ENCODE measurements at places on chromosomes 1 and 21. TPM values are rescaled to one million over a fixed set of nuclear protein-coding genes. Genes with fewer than 3 reads are reported as not detected.

DNA sequence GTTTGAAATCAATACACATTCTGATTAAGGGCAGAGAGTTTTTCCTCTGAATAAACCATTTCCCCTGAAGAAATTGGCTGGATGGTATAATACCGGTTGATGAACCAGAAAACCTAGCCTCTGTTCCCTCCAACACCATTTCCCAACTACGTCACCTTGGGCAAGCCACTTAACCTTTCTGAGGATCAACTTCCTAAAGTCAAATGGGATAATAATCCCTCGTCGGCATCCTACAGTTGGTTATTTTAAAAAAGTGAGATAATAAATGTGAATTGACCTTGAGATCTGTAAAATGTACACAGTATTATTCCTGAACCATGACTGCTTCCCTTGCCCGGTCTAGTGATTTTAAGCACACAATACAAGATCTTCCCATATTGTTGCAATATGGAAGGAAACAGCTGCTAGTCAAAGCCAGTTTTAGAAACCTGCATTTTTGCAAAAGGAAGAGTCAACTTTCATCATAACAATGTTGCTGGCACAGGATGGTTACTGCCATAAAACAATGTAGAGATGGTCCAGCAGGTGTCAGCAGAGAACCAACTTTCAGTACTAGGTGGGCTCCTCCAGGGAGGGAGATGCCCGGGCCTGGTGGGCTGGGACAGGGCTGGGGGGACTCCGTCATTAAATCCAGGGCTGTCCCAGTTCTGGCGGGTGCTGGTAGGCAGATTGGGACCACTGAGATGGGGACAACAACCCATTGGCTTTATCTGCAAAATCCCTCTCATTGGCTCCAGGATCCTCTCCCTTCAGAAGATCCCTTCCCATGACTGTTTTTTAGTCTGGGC lies 5.2 kb upstream of the HLX start:
- peak; percentile 42 for DNase-seq

DNA sequence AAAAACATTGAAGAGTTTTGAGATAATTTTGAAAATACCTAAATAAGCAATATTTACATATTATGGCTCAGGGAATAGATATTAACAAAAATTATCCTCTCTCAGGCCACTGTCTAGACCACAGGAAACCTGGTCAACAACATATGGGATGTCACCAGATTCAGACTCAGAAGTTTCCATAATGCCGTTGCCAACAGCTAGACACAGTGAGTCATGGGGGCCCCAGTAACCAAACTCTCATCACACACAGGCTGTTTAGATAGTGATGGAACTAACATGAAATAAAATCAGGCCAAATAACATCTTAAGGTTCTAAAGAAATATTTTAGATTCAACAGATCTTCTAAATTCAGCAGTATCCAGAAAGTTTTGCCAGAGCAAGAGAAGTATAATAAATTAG lies 681.7 kb upstream of the ADAMTS5 start:
- no peak for DNase-seq

DNA sequence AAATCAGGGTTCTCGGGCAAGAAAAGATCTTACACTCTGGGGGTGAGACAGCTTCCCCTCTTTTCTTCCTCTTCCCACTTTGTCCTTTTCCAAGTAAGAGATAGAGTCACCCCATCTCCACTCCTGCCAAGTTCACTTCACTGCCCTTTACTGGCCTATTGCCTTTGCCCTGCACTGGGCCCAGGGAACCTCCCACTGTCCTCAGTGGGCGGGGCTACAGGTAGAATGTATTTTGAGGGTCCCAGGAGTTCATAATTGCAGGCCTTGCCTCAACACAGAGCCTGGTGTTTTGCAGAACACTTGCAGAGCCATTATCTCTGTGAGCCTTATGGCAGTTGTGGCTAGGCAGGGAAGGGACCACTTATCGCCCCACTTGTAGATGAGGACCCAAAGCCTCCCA lies 3.3 kb downstream of the AMPD2 start:
- DNase-seq = no peak

The KCTD3 gene
- 17.9 TPM for polyA plus RNA-seq

The FAM163A gene
- polyA plus RNA-seq = 0.06 TPM

The TOE1 gene
- 4.6 TPM for polyA plus RNA-seq

The SDCCAG8 gene
- 6.4 TPM for polyA plus RNA-seq

The IRF2BP2 gene
- polyA plus RNA-seq = 63.6 TPM

All from psoas muscle (tissue), 8 donors.